ENCODE measurements at places on chromosomes 7 and 10.

- no peak for DNase-seq
Observed at GRCh38 chr7:158710651-158711102, 6.1 kb upstream of the NCAPG2 start.

- no peak for DNase-seq
Observed at GRCh38 chr7:75631711-75632110, 107.0 kb downstream of the HIP1 start.

DNA sequence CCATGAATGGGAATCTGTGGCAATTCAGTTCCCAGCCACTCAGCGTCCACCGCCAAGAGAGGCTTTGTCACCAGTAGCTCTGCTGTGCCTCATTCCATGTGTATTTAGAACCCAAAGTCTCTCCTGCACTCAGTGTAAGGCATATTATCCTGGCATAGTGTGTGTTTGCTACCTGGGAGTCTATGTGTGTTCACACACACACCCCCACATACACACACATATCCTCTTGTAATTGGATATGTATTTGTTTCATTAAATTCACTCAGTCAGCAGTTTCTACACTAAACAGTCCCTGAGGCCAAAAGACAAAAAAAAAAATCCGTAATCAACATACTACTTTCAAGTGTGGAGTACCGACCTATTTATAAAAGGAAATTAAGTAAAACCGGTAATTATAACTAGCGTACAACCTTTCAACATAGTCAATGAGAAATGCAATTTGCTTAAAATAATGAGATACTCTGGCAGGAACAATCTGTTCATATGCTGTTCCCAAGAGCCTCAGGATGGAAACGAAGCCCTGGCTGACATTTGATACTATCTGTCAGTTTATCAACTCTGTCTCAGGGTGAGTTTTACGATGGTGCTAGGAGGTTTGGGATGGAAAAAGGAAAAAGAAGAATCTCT, 425.8 kb upstream of the CELF2 start:
- DNase-seq = no peak

DNA sequence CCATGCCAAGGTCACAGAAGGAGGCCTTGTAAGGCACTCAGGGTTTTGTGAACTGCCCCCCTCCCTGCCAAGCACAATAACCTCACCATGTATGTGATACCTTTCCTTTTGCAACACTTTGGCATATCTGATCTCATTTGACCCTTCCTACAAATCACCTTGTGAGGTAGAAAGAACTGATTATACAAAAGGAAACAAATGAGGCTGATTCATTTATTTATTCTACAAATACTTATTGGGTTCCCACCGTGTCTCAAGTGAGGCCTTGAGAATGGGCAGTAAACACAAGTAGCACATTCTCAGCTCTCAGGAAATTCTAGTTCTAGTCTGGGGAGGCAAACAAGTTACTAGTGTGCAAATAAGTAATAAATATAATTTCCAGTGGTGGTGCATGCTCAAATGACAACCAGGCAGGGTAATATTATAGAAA, 19.6 kb downstream of the PLCE1 start:
- DNase-seq = no peak

GRCh38 chr7:116810267-116811116, 51.9 kb upstream of the CAPZA2 start:
- no peak for DNase-seq

DNA sequence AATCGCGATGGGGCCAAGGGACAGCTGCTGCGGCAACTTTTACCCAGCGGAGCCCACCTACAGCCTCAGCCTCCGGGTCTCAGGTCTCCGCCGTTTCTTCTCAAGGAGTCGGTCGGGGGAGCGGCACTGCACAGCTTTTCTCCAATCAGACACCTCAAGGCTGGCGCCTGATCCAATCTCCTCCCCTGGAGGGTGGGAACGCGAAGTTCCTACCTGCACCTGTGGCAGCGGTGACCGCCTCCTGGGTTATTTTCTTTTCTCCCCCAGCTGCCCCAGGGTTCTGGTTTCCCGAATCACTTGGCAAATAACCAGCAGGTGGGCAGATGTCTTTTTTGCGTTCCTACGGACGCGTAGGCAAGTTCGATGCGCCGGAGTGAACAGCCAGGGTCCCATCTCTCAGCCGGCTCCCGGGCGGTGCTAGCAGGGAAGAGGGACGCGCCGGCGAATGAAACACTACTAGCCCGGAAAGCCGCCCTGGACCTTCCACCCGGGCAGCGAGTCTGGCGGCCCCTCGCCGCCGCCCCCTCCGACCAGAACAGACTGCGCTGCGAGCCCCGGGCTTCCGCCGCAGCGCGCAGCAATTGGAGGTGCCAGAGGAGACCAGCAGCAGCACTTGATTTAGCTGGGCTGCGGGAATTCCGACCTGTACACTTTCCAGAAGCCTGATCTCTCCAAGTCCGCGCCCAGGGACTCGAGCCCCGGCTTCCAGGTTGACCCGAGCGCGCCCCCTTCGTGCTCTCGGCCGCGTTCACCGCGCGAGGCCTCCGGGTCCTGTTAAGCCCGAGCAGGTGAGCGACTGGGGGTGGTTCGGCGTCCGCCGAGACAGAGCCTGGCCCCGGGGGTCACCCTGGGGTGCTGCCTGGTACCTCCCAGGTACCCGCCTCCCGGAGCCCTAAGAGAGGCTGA, at the start of gene PRR15:
PRR15 (plus strand) TSS at position 246 of the 906 bp plus-strand sequence. CDS start 2,495 bp downstream, outside the sequence.
- DNase-seq = no peak

DNA sequence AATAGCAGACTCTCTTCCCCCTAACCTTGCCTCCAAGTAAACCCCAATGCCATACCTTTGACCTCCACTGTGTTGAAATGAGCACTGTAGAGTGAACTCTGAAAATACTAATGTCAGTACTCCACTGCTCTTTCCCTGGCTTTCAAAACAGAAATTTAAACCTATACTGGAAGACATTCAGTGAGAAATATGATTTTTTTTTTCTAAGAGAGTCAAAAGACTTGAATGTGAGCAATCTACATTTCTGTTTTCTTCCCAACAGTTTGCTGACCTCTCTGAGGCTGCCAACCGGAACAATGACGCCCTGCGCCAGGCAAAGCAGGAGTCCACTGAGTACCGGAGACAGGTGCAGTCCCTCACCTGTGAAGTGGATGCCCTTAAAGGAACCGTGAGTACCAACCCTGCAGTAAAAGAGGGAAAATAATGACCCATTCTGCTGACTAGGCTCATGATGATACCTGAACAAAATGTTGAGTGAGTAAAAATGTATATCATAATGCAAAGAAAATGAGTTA, 6.4 kb downstream of the VIM start:
- DNase-seq = no peak

DNA sequence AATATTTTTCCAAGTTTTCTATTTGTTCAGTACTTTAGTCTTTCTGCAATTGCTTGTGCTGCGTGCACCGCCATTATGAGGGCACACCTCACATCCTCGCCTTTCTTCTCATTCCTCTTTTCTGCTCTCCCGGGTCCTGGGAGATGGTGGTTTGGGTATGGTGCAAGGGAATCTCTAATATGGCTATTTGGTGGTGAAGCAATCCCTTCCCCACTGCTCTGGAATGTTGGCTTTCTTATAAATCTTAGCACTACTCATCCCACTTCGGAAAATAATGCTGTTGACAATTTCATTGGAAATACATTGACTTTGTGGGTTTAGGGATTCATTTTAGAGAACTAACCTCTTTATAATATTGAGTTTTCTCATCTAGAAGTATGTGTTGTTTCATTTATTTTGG, 1.9 kb upstream of the GCK start:
- DNase-seq = no peak

DNA sequence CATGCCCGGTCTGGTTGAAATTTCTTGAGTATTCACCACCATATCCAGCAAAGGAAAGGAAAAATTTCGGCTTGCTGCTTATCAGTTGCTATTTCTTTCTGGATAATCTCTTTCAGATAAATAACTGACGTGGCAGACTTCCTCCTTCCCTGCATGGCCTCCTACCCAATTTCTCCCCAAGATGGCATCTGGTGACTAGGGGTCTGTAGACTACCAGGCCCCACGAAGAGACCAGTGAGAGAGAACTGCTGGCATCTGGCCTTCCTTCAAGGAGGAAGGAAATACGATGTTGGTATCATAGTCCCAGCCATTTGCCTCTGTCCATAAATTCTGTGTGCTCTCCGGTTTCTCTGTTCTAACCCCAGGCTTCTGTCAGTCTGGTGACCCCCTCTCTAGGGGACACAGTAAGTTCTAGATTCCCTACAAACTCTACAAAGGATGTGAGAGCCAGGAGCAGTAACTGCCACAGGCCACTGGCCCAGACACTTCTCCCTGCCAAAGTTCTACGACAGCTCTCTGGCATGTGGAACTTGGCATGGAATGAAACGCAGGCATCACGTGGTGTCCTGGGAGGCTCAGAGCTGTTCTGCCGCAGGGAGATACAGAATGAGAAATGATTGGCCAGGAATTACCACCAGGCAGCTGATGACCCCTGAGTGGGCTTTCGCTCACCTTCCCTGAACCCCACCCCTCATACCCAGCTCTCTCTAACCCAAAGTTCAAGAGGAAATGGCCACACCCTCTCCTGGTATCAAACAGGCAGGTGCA, 30.0 kb upstream of the MSRB2 start:
- no peak for DNase-seq

DNA sequence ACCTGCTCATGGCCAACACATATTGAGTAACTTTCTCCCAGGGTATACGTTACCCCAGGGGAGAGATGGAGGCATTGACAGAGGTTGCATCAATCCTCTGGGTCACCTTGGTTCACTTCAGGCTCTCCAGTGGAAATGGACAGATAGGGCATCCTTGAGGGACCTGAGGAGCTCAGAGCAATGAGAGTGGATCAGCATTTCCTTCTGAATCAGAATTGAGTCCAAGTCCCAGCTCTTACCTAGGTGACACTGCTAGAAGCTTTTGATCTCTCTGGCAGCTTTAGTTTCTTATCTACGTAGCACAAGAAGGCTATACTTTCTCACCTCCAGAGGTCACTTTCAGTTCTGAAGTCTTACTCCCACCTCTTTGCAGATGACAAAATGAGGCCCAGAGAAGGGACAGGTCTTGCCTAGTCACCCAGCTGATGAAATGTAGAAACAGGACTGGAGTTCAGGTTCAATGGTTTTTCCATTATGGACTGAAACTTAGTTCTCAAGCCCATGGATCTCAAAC, 35.2 kb downstream of the PANK1 start:
- DNase-seq = no peak

DNA sequence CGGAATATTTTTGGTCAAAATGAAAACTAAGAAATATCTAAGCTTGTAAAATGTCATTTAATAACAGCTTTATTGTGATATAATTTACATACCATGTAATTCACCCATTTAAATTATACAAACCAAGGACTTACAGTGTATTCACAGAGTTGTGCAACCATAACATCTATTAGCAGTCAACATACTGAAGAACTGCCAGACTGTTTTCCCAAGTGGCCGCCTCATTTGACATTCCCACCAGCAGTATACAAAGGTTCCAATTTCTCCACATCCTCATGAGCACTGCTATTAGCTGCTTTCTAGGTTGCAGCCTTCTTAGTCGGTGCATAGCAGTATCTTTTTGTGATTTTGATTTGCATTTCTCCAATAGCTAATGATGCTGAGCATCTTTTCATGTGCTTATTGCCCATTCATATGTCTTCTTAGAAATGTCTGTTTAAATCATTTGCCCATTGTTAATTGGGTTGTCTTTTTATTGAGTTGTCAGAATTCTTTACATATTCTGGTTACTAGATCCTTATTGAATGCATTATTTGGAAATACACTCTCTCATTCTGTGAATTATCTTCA, 153.0 kb upstream of the FGFR2 start:
- no peak for DNase-seq

DNA sequence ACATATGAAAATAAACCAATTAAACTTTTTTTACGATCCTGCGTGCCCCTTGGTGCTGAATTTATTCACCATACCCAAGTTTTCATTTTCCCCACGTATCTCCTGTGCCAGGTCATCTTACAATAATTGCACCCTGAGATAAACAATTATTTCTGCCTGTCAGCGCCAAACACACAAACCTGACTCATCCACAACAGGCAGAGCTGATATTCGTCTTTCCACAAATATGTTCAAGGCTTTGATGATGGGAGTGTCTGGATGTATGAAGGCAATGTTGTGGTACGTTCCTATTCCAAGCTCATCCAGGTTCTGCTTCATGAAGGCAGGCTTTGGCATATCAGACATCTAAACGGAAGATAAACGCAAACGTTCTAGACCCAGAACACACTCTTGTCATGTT, 45.8 kb upstream of the RHEB start:
- no peak for DNase-seq

All from activated naive CD4-positive, alpha-beta T cell (primary cell).